Activated naive CD8-positive, alpha-beta T cell treated with anti-CD3 and anti-CD28 coated beads, Interleukin-2, amount 50 U/mL, for 24 hours (primary cell): ENCODE measurements at places on chromosomes 3 and 15.

GRCh38 chr3:117600666-117601065 lies 891.1 kb downstream of the TUSC7 start:
- no peak for DNase-seq
- H3K4me3 ChIP-seq = no peak overlapping the region
- no peak overlapping the region for H3K27ac ChIP-seq

GRCh38 chr15:55005679-55006078 lies 191.1 kb downstream of the RSL24D1 start:
- H3K4me1 ChIP-seq = no peaks in the 10 kb centered on the region
- H3K27me3 ChIP-seq = peaks cover 2% of the 10 kb centered on the region

DNA sequence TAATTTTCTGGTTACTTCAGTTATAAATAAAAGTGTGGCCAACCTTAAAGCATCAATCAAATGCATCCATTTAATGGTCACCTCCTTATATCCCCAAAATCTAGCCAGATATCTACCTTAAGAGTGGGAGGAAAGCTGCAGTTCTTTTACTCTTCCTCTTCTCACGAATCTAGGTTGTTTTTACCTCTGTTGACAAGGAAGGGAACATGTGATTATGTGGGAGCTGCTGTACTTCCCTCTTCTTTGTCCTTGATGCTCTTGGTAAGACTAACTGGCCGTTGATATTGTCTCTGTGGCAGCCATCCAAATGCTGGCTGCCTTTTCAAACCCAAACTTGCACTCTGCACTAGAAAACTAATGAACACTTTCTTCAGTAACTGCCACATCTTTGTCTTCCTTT lies 275.3 kb upstream of the CADM2 start:
- no peak overlapping the region for H3K4me3 ChIP-seq
- H3K27me3 ChIP-seq = no peaks in the 10 kb centered on the region

- no peaks in the 10 kb centered on the region for H3K4me1 ChIP-seq
- no peaks in the 10 kb centered on the region for H3K36me3 ChIP-seq
These were observed 613.3 kb downstream of the TUSC7 start for GRCh38 chr3:117322866-117323265.

DNA sequence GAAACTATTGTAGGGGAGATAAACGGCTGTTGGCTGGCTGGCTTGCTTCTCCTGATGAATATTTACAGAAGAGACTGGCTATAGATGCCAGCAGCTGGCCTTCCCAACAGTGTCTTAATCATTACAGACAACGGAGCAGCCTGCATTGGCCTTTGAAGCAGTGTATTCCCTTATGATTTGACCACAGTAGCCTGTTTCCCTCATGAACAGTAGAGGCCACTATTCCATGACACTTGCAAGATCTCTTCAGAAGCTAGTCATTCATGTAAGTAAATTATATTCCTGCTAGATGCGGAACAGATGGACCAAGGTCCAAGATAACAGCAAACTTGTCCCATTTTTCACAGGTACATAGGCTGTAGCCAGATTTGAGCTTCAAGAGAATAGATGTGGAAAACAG lies 47.3 kb downstream of the TMCO5A start:
- no peaks in the 10 kb centered on the region for H3K36me3 ChIP-seq
- H3K27ac ChIP-seq = no peak overlapping the region
- no peak for DNase-seq
- no peaks in the 10 kb centered on the region for H3K4me1 ChIP-seq
- peaks cover 4% of the 10 kb centered on the region for H3K27me3 ChIP-seq

GRCh38 chr3:134752761-134753461 lies 42.1 kb upstream of the EPHB1 start:
- H3K4me1 ChIP-seq = no peaks in the 10 kb centered on the region
- no peak for DNase-seq
- H3K36me3 ChIP-seq = no peaks in the 10 kb centered on the region
- H3K27ac ChIP-seq = no peak overlapping the region

DNA sequence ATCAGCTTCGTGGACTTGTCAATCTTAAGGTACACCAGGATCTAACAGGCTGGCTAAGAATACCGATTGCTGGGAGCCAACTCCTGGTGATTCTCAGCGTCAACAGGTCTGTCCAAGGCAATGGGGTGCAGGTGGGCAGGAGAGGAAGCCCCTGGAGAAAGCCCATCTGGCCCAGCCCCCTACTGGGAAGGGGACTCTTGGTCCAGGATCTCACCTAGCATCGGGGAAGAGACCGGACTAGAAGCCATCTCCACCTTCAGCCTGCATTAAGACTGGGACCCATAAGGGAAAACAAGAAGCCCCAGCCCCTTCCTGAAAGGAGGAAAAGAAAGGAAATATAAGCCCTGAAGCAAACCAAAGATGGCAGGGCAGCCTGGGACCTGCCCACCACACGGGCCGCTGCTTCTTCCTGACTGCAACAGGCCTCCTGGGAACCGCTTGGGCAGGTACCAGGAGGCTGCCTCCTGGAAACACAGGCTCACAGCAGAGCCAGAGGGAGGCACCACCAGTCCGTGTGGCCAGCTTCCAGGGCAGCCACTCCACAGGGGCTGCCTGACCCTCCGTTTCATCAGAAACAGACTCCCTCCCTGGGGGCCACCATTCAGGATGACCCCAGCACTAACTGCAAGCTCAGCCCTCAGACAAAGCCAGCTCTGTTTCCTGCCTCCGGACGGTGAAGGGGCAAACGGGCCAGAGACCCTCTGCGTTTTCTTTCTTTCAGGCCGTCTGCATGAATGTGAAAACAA lies 100.2 kb downstream of the LRIG1 start:
- no peak for DNase-seq
- H3K27me3 ChIP-seq = no peaks in the 10 kb centered on the region
- no peak overlapping the region for H3K27ac ChIP-seq
- H3K4me3 ChIP-seq = no peak overlapping the region
- H3K36me3 ChIP-seq = peaks cover 6% of the 10 kb centered on the region

DNA sequence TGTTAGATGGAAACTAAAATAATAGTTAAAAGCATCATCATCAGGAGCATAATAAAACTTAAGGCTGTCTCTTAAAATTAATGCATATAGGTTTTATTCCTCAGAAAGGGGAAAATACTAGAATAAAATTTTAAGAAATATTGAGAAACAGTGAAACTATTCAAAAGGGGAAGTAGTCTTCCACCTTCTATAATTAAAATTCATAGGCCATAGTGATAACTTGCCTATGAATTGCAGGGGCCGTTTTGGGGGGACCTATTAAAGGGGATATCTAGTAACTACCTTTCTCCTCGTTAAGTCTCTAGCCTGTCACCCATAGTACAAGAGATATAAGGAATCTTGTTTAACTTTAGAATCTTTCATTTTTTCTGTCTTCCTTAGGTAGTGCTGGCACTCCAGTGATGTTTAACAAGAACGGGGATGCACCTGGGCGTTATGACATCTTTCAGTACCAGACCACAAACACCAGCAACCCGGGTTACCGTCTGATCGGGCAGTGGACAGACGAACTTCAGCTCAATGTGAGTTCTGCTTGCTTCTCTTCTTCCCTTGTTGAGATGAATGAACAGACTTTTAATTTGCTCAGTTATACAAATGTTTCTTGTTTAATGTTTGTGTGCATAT lies 600.4 kb downstream of the GRM7 start:
- no peaks in the 10 kb centered on the region for H3K27me3 ChIP-seq
- no peak for DNase-seq
- no peak overlapping the region for H3K27ac ChIP-seq

GRCh38 chr15:31551323-31551722 lies 224.7 kb downstream of the KLF13 start:
- H3K27ac ChIP-seq = no peak overlapping the region
- peaks cover 16% of the 10 kb centered on the region for H3K4me1 ChIP-seq
- H3K4me3 ChIP-seq = no peak overlapping the region
- DNase-seq = peak; percentile 12

GRCh38 chr15:57751177-57751800 lies 44.8 kb downstream of the POLR2M start:
- no peak overlapping the region for H3K27ac ChIP-seq
- H3K4me3 ChIP-seq = no peak overlapping the region
- DNase-seq = no peak
- no peaks in the 10 kb centered on the region for H3K4me1 ChIP-seq
- no peaks in the 10 kb centered on the region for H3K27me3 ChIP-seq

DNA sequence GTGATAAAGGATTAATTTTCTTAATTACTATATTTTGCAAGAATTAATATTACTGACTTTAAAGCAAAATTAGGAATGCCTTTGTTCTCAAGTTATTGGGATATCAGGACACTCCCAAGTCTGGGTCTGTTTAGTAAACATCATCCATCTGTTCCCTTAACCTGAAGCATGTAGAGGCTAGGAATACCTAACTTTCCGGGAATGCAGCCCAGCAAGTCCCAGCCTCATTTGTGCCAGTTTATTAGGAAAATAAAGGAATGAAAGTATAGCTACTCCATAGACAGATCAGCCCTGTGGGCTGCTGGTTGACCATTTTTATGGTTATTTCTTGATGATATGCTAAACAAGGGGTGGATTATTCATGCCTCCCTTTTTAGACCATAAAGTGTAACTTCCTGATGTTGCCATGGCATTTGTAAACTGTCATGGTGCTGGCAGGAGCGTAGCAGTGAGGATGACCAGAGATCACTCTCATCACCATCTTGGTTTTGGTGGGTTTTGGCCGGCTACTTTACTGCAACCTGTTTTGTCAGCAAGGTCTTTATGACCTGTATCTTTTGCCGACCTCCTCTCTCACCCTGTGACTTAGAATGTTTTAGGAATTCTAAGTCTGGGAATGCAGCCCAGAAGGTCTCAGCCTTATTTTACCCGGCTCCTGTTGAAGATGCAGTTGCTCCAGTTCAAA lies 540.2 kb downstream of the NAALADL2 start:
- H3K27me3 ChIP-seq = no peaks in the 10 kb centered on the region
- no peak overlapping the region for H3K27ac ChIP-seq
- no peak for DNase-seq
- H3K4me1 ChIP-seq = no peaks in the 10 kb centered on the region

- no peak overlapping the region for H3K4me3 ChIP-seq
- H3K4me1 ChIP-seq = no peaks in the 10 kb centered on the region
- H3K36me3 ChIP-seq = peaks cover 7% of the 10 kb centered on the region
- no peak for DNase-seq
- no peaks in the 10 kb centered on the region for H3K27me3 ChIP-seq
These were observed 191.5 kb upstream of the MLF1 start for GRCh38 chr3:158379517-158379916.

GRCh38 chr3:191008074-191008473 lies 145.6 kb upstream of the GMNC start:
- H3K27me3 ChIP-seq = peaks cover 2% of the 10 kb centered on the region
- no peak overlapping the region for H3K4me3 ChIP-seq
- no peak overlapping the region for H3K27ac ChIP-seq
- no peak for DNase-seq

DNA sequence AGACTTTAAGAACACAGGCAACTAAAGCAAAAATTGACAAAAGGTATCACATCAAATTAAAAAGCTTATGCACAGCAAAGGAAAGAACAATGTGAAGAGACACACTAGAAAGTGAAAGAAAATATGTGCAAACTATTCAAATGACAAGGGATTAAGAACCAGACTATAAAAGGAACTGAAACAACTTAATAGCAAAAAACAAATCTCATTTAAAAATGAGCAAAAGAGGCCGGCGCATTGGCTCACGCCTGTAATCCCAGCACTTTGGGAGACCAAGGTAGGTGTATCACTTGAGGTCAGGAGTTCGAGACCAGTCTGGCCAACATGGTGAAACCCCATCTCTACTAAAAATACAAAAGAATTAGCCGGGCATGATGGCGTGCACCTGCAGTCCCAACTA lies 14.4 kb downstream of the NGLY1 start:
- H3K36me3 ChIP-seq = peaks cover 68% of the 10 kb centered on the region
- H3K27ac ChIP-seq = no peak overlapping the region
- no peak for DNase-seq
- H3K4me1 ChIP-seq = peaks cover 16% of the 10 kb centered on the region
- no peaks in the 10 kb centered on the region for H3K27me3 ChIP-seq

DNA sequence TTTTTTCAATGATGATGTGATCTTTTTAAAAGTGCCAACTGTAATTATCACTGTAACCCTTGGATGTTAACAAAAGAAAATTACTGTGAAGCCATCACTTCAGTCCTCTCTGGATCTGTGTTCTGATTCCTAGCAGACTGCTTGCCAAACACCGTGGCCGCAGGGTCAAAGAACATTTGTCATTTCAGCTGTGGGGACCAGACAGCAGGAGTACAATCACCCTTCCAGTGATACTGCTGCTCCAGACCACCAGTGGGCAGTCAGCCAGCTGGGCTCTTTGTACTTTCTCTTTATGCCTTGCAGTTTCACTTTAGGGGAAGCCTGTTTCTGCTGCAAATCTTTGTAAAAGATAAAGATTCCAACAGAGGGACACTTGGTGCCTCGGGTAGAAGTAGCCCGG lies 770.0 kb downstream of the GRM7 start:
- H3K27ac ChIP-seq = no peak overlapping the region
- H3K27me3 ChIP-seq = no peaks in the 10 kb centered on the region
- H3K36me3 ChIP-seq = no peaks in the 10 kb centered on the region
- no peaks in the 10 kb centered on the region for H3K4me1 ChIP-seq
- no peak overlapping the region for H3K4me3 ChIP-seq

DNA sequence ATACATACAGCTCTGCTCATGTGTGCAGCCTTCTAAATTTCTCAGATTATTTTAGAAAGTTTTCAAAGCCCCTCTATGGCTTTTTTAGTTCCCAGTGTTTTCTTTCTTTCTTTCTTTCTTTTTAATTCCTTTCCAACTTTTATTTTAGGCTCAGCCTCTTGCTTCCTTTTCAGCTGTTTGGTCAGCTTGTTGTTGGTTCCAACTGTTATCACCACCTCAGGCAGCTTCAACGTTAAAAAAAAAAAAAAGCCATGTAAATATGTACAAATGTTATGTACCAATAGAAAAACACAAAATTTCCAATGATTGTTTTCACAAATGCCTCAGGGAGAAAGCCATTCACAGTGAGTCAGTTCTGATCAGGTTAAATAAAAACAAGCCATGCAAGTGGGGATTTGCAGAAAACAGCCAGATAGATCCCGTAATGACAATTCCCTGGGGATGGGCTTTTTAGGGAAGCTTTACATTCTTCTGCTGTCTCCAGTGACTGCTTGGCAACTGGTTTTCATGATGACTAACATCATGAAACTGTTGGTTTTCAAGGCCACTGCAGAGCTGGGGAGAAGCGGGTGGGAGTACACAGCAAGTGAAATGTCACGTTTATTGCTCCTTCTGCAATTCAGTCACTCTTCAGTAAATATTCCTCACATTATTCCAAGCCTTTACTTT lies 908.4 kb downstream of the EPHA3 start:
- no peak for DNase-seq
- H3K4me3 ChIP-seq = no peak overlapping the region
- no peaks in the 10 kb centered on the region for H3K27me3 ChIP-seq

GRCh38 chr3:67349551-67350174 lies 304.7 kb downstream of the SUCLG2 start:
- peak overlapping the region; percentile 86 for H3K27ac ChIP-seq
- H3K4me1 ChIP-seq = peaks cover 27% of the 10 kb centered on the region
- H3K27me3 ChIP-seq = peaks cover 7% of the 10 kb centered on the region
- peak; percentile 36 for DNase-seq

- peaks cover 25% of the 10 kb centered on the region for H3K27me3 ChIP-seq
- no peak overlapping the region for H3K4me3 ChIP-seq
- no peak overlapping the region for H3K27ac ChIP-seq
- no peaks in the 10 kb centered on the region for H3K4me1 ChIP-seq
- no peak for DNase-seq
These were observed 112.0 kb upstream of the TJP1 start for GRCh38 chr15:29934251-29934650.
